Right kidney (tissue), 9 donors: ENCODE measurements at places on chromosomes 6 and 20.

DNA sequence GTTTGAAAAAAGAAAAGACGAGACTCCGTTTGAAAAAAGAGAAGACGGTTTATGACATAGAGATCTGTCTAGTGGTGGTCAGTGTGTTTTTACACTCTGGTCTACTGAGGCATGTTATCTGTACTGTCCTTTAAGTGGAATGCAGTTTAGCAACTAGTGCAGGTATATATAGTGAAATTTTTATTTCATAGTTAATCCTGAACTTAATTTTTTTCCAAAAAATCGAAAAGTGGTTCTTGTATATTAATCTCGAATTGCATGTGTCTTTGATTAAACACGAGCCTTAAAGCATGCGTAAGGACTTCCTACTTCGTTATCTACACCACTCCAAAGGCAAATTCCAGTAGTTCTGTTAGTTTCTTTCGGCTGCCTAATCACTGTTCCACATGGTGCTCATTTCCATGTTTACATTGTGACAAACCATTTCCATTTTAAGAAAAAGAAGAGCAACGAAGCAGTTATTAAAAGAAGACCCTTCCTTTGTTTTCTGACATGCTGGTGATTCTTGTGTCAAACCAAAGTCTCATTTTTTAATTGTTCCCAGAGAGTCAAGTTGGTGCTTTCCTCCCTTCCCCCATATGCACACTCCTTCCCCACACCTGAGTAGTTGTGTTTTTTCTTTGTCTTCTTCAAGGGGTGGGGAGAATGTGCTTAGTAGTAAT is 2.3 kb downstream of the SNX9 start:
- no peak for DNase-seq

GRCh38 chr20:688809-689212 is 13.2 kb upstream of the SCRT2 start:
- DNase-seq = no peak

GRCh38 chr20:64108731-64109681 is 1.6 kb upstream of the NPBWR2 start:
- DNase-seq = no peak

DNA sequence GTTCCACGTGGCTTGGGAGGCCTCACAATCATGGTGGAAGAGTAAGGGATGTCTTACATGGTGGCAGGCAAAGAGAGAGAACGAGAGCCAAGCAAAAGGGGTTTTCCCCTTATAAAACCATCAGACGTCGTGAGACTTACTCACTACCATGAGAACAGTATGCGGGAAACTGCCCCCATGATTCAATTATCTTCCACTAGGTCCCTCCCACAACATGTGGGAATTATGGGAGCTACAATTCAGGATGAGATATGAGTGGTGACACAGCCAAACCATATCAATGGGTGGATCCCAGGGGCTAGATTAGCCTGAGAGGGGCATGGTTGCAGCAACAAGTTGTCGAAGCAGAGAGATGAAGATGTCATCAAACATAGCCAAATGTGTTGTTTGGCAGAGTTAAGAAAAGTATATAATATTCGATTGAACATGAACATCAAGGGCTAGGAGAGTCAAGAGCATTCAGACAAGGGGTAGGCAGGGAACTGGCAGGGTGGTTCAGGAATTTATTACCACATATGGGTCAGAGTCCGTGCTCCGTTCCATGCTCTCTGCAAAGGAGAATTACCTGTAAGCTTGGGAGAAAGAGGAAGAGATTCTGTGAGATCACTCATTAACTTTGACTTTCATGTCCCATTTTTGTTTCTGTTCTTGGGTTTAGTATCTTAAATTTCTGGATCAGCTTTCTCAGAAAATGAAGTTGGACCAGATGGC is 98.8 kb downstream of the CCDC170 start:
- no peak for DNase-seq

GRCh38 chr20:41174782-41175181 is 37.4 kb downstream of the PLCG1 start:
- DNase-seq = no peak

- no peak for DNase-seq
Observed at GRCh38 chr20:58659841-58660240, 8.8 kb downstream of the STX16 start.

DNA sequence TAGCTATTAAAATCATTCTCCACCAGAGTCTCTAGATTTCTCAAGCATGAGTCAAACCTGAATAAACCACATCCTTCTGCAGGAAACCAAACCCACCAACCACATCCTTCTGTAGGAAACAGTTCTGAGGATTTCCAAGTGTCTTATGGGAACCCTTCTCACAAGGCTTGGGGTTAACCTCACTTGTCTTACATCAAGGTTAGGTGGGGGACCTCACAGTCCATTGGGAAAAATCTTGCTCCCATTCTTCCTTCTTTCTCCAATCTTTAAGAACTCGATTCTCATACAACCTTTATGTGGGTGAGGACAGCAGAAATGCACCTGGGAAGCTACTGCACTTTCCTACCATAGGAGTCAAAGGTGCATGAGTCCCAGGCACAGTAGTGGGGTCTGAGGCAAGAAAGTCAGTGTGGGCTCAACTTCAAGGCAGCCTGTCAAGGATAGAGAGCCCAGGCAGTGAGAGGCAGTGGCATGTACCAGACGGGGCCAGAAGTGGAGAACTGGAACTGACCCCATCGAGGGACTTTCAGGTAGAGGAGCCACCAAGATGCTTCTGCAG is 114.5 kb downstream of the SLC22A3 start:
- no peak for DNase-seq

DNA sequence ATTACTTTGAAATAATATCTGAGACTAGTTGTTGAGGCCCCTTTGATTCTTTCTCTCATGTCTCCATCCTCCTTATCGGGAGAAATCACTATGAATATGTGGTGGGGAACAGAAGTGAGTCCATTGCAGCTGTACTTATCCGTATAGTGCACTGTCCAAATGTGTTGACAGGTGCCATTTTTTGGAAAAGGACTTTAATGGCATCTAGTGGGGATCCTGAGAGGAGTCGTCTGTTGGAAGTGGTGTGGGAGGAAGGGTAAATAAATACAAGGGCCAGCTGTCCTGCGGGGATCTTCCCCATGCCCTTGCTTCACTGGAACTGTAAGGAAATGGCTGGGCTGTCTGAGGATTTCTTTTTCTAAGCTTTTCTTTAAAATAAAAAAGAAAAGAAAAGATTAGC is 19.4 kb downstream of the TPX2 start:
- DNase-seq = no peak

- no peak for DNase-seq
Observed at GRCh38 chr6:1689141-1689540, 79.4 kb downstream of the FOXC1 start.

- DNase-seq = no peak
Observed at GRCh38 chr6:72042088-72042487, 155.7 kb downstream of the RIMS1 start.

- no peak for DNase-seq
Observed at GRCh38 chr20:37650661-37651060, 43.2 kb upstream of the CTNNBL1 start.
